Activated T-helper 1 cell treated with anti-CD3 and anti-CD28 coated beads, Interleukin-2, amount 50 U/mL, for 16 hours (primary cell): ENCODE measurements at places on chromosomes 1 and 21.

DNA sequence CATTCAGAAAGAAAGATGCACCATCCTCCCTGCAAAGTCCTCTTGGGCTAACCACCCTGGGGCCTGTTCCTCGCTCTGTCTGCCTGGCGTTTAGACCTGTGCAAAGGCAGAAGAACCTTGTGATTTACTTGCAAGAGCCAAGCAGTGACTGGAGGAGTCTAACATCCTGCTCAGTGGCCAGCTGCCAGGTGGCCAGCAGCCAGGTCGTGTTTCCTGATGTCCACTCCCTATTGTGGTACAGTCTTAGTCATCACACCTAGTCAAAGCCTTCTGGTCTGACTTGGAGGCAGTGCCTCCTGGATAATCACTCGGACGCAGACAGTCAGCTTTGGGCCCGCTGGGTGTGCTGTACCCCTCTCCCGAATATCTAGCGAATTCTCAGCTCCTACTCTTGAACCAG, 118.1 kb downstream of the PGBD5 start:
- DNase-seq: no peak

- no peak for DNase-seq
These were observed 1.2 kb downstream of the CEP170 start for GRCh38 chr1:243253926-243254232.

DNA sequence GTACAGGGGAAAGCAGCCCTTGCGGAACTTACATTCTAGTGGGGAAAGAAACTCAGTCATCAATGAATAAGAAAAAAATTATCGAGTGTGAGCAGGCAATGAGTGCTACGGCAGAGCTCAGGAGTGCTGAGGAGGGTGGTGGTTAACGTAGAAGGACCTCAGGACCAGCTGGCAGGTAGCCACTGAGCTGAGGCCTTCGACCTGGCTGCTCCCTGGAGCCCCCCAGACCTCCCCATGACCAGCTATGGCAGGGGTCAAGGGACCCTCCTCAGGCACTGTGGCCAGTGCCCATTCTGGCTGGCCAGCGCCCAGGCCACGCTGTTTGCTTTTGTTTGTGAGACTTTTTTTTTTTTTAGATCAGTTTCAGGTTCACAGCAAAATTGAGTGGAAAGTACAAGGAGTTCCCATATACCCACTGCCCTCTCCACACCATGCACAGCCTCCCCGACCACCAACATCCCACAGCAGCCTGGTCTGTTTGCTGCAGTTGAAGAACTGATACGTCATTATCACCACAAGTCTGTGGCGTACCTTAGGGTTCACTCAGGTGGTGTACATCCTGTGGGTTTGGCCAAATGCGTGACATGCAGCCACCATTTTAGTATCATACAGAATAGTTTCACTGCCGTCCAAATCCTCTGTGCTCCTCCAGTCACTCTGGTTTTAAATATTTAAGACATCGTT, 11.8 kb upstream of the TTC22 start:
- DNase-seq: no peak

GRCh38 chr1:81702079-81702715, 98.5 kb upstream of the ADGRL2 start:
- DNase-seq: no peak

DNA sequence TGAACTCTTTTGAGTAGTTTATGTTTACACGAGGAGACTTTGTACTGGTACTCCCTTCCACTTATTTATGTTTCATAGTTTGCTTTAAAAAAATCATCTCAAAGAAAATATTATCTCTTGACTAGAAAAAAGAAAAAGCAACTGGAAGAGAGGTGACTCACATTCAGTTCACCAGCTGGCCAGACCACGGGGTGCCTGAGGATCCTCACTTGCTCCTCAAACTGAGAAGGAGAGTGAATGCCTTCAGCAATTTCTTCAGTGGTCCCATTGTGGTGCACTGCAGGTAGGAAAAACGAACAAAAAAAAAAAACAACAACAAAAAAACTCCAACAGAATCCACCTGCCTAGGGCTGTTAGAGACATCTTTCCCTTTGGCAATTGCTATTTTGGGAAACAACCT, 102.9 kb downstream of the PTPRC start:
- no peak for DNase-seq

DNA sequence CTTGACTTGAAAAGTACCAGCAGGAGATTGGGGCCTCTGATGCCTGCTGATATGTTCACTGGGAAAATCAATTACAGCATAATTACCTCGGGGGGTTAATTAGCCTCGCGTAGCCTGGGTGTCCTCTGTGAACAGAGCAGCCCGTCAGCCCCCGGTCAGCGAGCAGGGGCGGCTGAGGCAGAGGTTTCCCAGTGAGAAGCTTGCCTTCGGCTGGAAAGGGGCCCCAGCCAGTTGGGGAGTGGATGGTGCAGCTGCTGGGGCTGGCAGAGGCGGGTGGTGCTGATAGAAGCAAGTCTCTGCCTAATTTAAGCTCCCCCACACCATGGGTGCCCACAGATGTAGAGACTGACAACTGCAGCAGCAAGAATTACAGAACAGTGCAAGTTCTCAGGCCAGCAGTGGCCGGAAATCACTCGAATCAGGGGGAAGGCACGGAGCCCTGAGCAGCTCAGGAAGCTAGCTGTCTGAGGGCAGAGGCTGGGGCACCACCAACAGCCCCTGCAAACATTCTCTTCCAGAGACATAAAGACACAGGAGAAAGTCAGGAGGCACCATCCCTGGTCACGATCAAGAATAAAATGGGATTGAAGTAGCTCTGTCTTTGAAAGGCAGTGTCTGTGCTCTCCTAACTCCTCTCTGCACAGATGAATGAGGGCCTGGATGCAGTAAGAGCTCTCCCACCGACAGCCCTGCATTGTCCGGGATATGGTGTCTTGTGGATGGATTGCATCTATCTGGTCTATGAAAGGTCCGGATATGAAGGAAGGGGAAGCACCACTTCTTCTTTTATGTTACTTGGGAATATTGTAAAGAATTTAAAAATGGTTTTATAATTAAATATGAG, 166.5 kb upstream of the CD34 start:
- DNase-seq: no peak

- peak; percentile 88 for DNase-seq
These were observed 19.4 kb upstream of the KCNAB2 start for GRCh38 chr1:6026095-6026809.

DNA sequence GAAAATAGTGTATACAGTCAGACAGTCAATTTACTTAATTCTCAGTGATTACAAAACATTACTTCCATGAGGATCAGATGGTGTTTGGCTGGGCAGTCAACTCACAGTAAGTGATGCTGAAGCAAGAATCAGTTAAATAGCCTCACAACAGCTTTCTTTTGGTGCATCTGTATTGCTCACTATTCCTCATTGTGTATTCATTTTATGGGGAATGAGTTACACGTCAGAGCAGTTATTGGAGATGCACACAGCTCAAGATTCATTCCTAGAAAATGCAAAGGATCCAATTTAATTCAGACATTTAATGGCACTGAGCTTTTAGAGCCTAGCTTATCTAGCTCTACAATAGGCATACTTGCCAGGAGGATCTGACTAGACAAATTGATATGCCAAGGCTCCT, 150.6 kb downstream of the HS2ST1 start:
- DNase-seq: no peak

- no peak for DNase-seq
These were observed 12.5 kb downstream of the CHML start for GRCh38 chr1:241627453-241628259.

GRCh38 chr1:212438831-212439237, 6.1 kb downstream of the NENF start:
- DNase-seq: no peak

DNA sequence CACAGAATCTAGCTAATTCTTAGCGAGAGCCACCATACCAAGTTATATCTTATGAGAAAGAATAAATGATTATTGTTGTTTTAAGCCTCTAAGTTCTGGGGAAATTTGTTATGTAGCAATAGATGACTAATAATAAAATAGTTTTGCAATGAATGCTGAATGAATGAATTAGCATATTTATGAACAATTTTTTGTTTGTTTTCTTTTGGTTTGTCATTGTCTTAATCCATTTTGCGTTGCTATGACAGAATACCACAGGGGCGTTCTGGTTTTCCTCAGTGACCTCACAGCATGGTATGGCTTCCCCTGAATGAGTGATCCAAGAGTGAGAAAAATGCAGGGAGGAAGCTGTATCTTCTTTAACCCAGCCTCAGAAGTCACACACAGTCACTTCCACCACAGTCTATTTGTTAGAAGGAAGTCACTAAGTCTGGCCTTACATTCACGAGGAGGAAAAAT, 53.8 kb upstream of the HPDL start:
- DNase-seq: no peak
